ENCODE measurements at places on chromosomes 3 and 15.

- no peak for DNase-seq
Observed at GRCh38 chr15:74535388-74536084, 5.5 kb upstream of the ARID3B start.

DNA sequence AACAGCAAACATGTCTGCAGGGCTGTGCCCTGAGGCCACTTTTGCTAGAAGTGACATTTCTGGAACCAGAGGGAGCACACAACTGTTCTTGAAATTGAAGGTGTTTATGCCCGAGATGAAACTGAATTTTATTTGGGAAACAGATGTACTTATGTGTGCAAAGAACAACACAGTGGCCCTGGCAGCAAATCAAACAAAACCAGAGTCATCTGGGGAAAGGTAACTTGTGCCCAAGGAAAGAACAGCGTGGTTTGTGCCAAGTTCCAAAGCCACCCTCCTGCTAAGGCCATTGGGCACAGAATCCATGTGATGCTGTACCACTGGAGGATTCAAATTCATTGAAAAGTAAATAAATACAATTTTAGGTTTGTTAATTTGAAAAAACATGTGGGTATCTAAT, 31.2 kb upstream of the RARRES1 start:
- DNase-seq = no peak

GRCh38 chr15:75224281-75224680, 22.6 kb downstream of the C15orf39 start:
- no peak for DNase-seq

- no peak for DNase-seq
Observed at GRCh38 chr15:85963262-85963760, 116.4 kb upstream of the AGBL1 start.

GRCh38 chr15:70018646-70019600, 78.8 kb downstream of the TLE3 start:
- DNase-seq = no peak

GRCh38 chr15:31352911-31353811, 26.5 kb downstream of the KLF13 start:
- peak; percentile 50 for DNase-seq
